ENCODE measurements at places on chromosomes 13 and 19. TPM values are rescaled to one million over a fixed set of nuclear protein-coding genes. Genes with fewer than 3 reads are reported as not detected.

- no peak for DNase-seq
Measured at GRCh38 chr13:64397701-64398100, 2832.4 kb downstream of the PCDH9 start.

DNA sequence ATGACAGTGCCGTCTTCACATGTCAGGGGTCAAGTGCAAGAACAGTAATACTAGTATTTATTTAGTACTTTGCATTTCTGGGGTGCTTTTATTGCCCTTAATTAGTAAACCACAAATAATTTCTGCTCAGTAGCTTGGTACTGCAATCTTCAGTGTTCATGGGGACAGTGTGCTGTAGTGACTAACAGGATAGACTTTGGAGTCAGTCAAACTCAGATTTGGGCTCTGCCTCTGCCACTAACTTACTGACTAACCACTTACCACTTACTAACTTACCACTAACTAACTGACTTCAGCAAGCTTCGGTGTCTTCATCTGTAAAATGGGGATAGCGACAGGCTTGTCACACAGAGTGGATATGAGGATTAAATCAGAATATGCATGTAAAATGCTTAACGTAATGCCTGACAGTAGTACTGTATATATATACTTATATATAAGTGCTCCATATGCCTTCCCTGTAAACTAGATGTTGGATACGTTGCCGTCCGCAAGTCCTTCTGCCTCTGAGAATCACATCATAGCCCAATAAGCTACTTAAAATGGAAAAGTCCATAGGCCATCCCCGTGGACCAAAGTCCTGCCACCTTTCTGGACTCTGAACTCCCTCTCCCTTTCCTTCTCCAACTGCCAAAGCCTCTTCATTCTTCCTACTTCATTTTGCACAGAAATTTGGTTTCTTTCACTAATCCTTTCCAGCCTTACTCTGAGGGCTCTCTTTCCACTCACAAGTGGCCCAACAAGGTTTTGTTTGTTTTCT, 158.1 kb downstream of the ZIC5 start:
- DNase-seq, result no peak

DNA sequence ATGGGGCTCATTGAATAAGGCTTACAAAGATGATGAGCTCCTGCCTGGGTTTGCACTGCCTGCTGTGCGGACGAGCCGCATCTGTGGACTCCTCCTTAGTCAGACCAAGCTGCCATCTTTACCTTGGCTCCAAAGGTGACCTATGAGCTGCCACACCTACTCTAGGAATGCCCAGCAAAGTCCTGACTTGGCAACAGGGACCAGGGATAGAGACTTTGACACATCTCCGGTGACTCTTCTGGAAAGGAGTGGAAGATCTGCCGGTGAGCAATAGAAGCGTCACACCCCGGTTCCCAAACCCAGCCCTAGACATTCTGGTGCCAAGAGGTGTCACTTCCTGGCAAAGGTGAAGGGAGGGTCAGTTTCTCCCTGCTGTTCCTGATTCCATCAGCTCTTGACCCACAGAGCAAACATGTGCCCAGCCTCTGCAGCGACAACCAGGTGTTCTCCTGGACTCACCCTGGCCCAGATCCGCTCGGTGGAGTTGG, 50.2 kb upstream of the GTF3A start:
- no peak for DNase-seq

GRCh38 chr19:11364935-11365334, 9.5 kb upstream of the SWSAP1 start:
- no peak for DNase-seq

DNA sequence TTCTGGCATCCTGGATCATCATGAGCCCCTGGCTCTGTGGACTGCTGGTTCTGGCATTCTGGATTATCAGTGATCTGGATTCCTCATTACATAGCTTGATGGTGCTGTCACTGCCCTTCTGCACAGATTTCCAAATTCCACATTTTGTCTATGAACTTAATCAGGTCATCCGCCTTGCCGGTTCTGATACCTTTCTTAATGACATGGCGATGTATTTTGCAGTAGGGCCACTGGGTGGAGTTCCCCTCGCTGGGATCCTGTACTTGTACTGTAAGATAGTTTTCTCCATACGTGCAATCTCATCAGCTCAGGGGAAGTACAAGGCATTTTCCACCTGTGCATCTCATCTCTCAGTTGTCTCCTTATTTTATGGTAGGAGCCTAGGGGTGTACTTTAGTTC, 24.4 kb upstream of the OR7C2 start:
- DNase-seq, result no peak

- no peak for DNase-seq
Measured at GRCh38 chr19:33241530-33242101, 16.0 kb upstream of the SLC7A10 start.

- no peak for DNase-seq
Measured at GRCh38 chr19:1082165-1082927, 12.8 kb downstream of the POLR2E start.

MYO9B gene
- 176 TPM for total RNA-seq
